ENCODE measurements at places on chromosomes 2 and 18.

GRCh38 chr18:36485772-36486171 lies 188.3 kb downstream of the FHOD3 start:
- no peak for DNase-seq

DNA sequence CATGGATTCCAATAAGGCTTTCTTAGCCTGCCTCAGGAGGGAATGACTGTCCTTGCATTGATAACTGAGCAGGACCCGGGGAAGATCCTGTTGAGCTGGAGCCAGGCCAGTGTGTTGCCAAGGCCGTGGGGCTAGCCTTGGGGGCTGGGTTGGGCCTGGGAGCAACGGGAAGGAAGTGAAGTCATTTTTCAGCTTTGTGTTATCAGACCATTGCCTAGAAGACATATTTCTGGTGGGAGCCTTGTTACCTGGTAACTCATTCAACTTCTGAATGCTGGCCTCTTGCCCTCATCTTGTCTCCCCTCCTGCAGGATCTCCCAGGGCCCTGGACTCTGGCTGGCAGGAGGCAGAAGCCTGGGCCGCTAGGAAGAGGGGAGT lies 92.7 kb upstream of the MGAT5 start:
- no peak for DNase-seq

DNA sequence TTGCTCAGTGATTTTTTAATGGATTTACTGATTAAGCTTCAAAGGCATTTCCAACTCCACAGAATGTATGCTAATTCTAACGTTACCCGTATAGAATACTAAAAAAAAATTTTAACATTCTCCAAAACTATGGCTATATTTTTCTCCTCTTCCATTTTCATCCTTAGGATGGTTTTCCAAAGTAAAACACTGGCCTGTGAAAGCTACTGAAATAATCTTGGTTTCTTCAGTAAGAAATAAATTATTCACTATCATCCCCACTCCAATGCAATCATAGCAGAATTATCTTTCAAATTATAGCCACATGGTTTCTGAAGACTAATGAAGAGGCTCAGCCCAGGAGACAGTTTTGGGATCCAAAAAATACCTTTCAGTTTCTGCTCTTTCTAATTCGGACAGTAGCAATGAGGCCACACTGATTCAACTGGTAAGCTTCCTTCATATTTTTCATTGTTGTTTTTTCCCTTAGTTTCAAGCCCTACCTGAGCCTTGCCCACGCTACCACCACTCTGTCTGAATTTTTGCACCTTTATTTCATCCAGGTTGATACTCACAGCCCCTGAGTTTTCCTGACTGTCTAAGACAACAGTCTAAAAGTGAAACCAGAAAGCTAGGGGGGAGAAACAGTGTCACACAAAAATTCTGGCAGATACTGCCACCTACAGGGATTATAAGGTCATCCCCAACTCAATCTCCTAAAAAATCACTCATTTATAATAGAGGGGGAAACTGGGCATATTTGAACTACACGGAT lies 887.9 kb downstream of the NRXN1 start:
- DNase-seq: no peak

- no peak for DNase-seq
These were observed 124.8 kb downstream of the AFF3 start for GRCh38 chr2:100017633-100018032.

DNA sequence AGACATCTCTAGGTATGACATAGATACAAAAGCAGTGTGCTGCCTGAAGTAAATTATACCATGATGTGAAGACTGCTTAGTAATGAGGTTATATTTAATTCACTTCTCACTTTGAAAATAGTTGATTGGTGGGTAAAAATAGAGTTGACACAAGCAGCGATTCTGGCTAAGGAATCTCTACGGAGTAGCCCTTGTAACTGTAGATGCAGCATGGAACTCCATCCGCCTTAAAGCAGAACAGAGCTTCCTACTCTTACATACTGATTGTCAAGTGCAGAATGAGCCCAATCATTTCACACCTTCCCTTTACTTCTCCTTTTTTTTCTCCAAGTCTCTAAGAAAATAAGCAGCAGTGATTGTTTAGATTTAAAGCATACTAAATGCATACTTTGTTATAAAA lies 1594.6 kb upstream of the SLC39A10 start:
- no peak for DNase-seq

GRCh38 chr2:51490576-51491234 lies 458.8 kb upstream of the NRXN1 start:
- no peak for DNase-seq

DNA sequence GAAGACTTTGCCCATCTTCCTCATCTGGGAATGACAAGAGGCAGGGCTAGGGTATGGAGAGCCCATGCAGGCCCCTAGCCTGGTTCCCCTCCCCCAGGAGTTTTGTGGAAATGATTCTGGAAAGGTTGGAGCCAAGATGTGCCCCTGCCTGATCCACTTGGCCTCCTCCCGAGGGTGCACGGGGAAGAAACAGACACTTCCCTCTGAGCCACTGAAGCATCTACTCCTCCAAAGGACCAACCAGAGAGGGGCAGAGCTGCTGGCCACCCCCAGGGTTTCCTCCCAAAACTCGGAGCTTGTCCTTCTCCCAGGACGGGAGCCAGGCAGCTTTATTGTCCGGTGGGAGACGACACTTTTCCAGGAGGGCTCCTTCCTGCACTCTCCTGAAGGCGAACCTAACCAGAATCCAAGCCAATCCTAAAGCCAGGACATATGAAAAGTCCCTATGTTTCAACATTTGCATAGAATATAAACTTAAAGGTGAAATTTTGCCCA lies 149.2 kb upstream of the COPS8 start:
- DNase-seq: no peak

DNA sequence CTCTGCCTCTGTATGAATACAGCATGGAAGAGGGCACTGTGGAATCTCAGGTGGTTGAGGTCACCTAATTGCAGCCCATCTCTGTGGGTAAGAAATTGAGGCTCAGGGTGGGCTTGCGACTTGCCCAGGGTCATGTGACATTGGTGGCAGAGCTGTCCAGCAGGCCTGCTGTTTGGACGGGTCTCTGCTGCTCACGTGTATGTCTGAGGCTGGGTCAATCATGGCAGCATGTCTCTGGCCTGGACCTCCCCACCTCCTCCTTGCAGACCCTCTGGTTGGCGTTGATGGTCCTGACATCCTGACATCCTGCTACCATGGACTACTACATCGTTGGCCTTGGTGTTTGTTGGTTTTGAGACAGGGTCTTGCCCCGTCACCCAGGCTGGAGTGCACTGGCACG lies 64.3 kb upstream of the HPCAL1 start:
- no peak for DNase-seq

- DNase-seq: no peak
These were observed 294.3 kb upstream of the SETBP1 start for GRCh38 chr18:44386401-44386800.

- DNase-seq: no peak
These were observed 264.3 kb downstream of the ZNF516 start for GRCh38 chr18:76230791-76231190.

DNA sequence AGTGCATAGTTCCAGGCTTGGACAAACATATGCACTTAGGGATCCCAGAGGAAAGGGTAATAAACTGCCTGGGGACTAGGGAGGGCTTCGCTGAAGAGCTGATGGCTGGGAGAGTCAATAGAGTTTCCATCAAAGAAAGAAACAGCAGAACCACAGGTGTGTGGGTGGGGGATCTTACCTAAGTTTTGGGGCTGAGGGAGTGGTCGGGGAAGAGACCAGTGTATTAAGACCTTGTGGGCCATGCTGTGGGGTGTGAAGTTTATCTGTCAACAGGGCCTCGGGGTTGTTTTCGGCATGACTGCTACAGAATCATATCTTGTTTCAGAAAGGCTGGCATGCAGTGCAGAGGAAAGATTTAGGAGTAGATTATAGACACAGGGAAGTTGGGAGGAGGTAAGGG lies 31.2 kb upstream of the GTF2A1L start:
- DNase-seq: no peak

- no peak for DNase-seq
These were observed 271.9 kb downstream of the NCKAP5 start for GRCh38 chr2:133296401-133296800.

GRCh38 chr2:111642586-111643327 lies 241.2 kb downstream of the ANAPC1 start:
- DNase-seq: no peak

DNA sequence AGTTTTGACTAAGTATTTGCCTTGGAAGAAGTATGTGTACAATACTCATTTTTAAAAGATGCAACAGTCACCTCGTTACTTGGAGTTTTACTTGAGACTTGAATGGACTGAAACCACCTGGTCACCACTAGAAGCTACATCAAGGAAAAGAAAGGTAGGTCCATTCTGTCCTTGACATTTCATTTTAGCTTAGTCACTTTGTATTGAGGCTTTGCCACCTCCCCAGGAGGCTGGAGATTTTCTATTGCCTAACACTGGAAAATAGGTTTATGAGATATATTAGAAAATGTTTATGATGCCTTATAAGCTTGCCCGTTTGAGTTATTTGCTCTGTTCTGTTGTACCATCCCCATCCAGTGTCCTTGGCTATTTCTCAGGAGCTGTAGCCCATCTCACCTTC lies 107.9 kb upstream of the ETAA1 start:
- no peak for DNase-seq

GRCh38 chr2:218230882-218231281 lies 13.9 kb downstream of the ARPC2 start:
- peak; percentile 64 for DNase-seq

GRCh38 chr2:8219631-8220355 lies 462.1 kb upstream of the ID2 start:
- DNase-seq: no peak

- no peak for DNase-seq
These were observed 12.2 kb downstream of the KCNJ3 start for GRCh38 chr2:154710685-154711084.

- DNase-seq: no peak
These were observed 395.8 kb downstream of the PID1 start for GRCh38 chr2:228875152-228875900.

GRCh38 chr2:39665811-39666490 lies at the start of gene TMEM178A:
Gene TMEM178A, plus strand, starts transcription at chr2:39665917. Its CDS starts 58 bp downstream, at chr2:39665975.
- no peak for DNase-seq

DNA sequence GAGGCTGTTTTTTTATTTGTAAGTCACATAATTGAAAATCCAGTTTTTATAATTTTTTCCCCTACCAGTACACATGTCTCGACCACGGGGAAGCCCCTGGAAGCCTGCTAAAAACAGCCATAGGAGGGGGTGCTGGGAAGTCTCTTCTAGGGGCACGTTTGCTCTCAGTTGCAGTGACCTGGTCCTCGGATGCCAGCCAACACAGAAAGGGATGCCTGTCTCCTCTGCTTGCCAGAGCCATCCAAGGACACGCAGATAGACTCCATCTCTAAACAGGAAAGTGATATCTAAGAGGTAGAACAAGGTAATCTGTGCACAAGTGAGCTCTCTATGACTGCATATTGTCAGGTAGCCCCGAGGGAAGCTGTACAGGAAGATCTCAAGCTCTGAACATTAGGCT lies 255.8 kb downstream of the SETBP1 start:
- DNase-seq: no peak

DNA sequence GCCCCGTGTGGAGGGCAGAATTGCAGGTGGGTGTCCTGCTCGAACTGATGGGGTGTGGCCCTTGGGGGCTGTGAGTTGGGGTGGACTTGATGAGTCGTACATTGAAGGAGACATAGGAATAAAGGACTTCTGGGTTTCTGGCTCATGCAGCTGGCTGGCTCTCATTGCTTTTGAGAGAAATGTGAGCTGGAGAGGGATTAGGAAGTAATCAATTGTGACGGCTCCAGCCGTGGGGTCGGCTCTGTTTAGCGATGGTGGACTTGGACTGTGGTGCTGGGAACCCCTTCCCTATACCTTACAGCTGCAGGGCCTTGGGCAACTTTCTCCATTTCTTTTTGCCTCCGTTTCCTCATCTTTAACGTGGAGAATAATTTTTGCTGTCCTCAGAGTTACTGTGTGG lies 9.2 kb downstream of the IMPA2 start:
- no peak for DNase-seq

DNA sequence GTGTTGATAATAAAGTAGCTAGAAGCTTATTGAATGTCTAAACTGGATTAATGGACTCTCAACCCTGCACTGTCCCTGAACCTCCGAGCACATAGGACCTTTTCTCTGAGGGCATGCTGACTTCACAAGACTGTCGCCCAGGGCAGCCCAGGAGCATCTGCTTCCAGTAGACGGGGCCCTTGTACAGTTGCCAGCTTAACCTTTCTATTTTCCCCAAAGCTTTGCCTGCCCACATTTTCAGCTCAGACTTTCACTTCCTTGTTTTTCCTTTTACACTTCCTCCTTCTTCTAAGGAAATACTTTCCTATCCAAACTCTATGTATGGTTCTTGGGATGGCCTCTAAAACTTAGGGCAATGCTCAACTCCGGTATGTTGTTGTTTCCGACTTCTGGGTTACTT lies 1.3 kb downstream of the VWA3B start:
- DNase-seq: no peak

DNA sequence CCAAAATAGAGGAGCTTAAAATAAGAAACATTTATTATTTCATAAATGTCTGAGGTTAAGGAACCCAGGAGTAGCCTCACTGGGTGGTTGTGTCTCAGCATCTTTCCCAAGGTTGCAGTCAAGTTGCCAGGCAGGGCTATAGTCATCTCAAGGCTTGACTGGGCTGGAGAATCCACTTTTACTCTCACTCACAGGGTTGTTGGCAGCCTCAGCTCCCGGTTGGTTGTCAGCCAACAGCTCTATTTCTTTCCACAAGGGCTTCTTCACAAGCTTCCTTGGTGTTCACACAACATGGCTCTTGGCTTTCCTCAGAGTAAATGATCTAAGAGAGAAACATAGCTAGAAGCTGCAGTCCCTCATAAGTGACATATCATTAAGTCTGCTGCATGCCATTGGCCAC lies 55.6 kb upstream of the TEX51 start:
- no peak for DNase-seq

DNA sequence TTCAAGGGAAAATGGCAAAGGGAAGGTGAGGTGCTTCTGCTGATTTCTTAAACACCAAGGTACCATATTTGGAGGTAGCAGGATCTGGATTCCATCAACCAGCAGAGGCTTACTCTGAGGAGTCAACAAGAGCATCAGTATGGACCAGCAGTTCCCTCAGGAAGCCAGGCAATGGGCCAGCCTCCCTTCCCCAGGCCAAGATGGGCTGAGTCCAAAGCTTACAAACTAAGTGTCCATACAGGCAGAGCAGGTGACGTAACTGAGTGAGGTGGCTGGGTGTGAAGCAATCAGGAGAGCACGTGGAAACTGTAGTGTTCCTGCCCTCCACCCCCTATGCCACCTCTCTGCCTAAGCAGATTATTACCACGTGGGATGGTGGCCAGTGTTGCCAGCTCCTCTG lies 134.2 kb upstream of the HNRNPA3 start:
- no peak for DNase-seq

DNA sequence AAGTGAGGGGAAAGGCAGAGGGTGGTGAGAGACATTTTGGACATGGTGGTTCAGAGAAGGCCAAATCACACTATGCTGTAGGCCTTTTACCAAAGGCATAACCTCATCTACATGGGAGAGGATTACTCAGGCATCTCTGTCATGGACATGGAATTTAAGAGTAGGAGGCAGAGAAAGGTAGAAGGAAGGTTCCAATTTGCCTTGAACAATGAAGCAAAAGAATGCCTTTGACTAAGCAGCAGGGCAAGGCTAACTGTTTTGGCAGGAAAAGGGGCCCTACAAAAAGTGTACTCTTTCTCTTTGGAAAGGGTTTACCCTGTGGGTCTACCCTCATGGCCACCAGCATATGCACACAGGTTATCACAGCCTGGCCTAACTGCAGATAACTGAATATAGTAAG lies 45.6 kb upstream of the RNU4ATAC start:
- no peak for DNase-seq

GRCh38 chr18:23573626-23574431 lies 12.5 kb downstream of the NPC1 start:
- DNase-seq: peak; percentile 82

Data from natural killer cell treated with Interleukin-12 subunit alpha and Interleukin-12 subunit beta and Interleukin-15 and Interleukin-18, amount 100 ng/mL, for 72 hours (primary cell).